ENCODE measurements at places on chromosomes 13 and 19. TPM values are rescaled to one million over a fixed set of nuclear protein-coding genes. Genes with fewer than 3 reads are reported as not detected.

DNA sequence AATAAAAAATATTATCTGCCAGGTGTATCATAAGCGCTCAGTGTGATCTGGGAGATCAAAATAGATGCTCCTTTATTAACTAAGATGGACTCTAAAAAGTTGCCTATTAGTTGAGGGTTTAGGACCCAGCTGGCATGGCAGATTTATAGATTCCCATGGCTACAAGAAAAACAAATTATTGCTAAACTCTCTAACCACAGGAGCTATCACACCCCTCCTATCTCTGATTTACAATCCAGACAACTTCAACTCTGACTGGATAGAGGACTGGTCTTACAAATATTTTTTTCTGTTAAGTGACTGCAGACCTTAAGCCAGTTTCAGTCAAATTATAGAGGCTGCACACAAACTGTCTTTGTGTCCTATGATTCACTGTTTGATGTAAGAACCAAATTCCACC is 45.4 kb upstream of the MYCBP2 start:
- H3K4me1 ChIP-seq, result no peaks in the 10 kb centered on the region
- H3K36me3 ChIP-seq, result no peaks in the 10 kb centered on the region
- no peaks in the 10 kb centered on the region for H3K27me3 ChIP-seq
- DNase-seq, result no peak
- H3K27ac ChIP-seq, result no peak overlapping the region

DNA sequence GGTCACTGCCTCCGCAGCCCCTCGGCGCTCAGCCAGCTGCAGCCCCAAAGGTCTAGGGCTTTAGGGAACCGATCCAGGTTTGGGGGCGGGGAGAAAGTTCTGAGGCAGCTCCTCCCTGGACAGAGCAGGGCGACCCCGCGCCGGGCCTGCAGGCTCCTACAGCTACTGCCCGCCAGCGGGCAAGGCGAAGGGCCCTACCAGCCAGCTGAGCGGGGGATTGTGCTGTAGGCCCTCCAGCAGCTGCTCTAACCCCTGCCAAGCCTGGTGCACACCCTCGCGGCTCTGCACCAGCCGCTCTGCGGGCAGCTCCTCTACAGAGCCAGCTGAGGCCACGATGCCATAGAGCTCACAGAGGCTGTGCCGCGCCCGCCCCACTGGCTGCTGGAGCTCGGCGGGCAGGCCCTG is 14.0 kb downstream of the PLIN4 start:
- no peak overlapping the region for H3K27ac ChIP-seq
- no peaks in the 10 kb centered on the region for H3K4me1 ChIP-seq
- no peaks in the 10 kb centered on the region for H3K27me3 ChIP-seq
- DNase-seq, result no peak
- H3K4me3 ChIP-seq, result no peak overlapping the region
- peaks cover 54% of the 10 kb centered on the region for H3K36me3 ChIP-seq

GRCh38 chr13:30061217-30061616 is 210.8 kb upstream of the UBL3 start:
- H3K36me3 ChIP-seq, result no peaks in the 10 kb centered on the region
- H3K27ac ChIP-seq, result no peak overlapping the region
- no peak for DNase-seq
- no peak overlapping the region for H3K4me3 ChIP-seq

GRCh38 chr19:21584537-21584936 is 79.1 kb downstream of the ZNF429 start:
- H3K4me1 ChIP-seq, result peaks cover 13% of the 10 kb centered on the region
- DNase-seq, result no peak
- peaks cover 22% of the 10 kb centered on the region for H3K27me3 ChIP-seq
- H3K27ac ChIP-seq, result no peak overlapping the region
- no peaks in the 10 kb centered on the region for H3K36me3 ChIP-seq

DNA sequence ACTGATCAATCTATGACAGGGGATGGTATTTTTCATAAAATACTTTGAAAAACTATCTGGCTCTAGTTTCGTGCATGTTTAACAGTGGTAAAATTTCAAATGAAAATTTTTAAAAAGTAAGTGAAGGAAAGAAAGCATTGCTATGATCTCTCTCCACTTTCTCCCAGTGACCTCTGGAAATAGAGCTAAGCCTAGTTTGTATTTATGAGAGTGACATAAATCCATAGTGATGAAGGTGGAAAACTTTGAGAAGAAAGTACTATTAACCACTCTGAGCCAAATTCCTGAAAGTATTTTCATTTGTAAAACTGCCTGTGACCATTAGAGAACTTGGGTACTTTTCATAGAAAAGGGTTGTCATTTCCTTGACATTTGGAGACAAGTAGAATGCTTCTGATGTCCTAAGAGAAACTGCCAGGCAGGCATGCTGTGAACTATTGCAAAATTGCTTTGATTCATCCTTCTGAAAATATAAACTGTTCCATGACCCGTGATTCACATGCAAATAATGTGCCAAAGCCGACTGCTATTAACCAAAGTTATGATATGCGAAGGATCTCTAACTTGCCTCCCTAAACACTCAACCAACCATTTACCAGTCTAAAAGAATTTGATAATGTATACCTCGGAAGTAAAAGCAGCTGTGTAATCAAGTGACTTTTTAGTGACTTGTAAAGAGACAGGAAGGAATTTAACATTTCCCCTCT is 133.2 kb downstream of the VWA8 start:
- no peaks in the 10 kb centered on the region for H3K4me1 ChIP-seq
- no peaks in the 10 kb centered on the region for H3K27me3 ChIP-seq
- no peak overlapping the region for H3K4me3 ChIP-seq
- H3K27ac ChIP-seq, result no peak overlapping the region
- no peak for DNase-seq

Gene DACH1
- total RNA-seq, result 15.8 TPM

All from spleen (tissue), 13 donors.